ENCODE measurements at places on chromosomes 3 and 15. TPM values are rescaled to one million over a fixed set of nuclear protein-coding genes. Genes with fewer than 3 reads are reported as not detected.

GRCh38 chr3:37491776-37492175, 317.4 kb upstream of the LRRFIP2 start:
- H3K4me3 ChIP-seq: no peak overlapping the region
- no peaks in the 10 kb centered on the region for H3K36me3 ChIP-seq
- no peak overlapping the region for H3K27ac ChIP-seq
- H3K4me1 ChIP-seq: no peaks in the 10 kb centered on the region
- no peak for DNase-seq

- DNase-seq: no peak
- no peaks in the 10 kb centered on the region for H3K27me3 ChIP-seq
- H3K36me3 ChIP-seq: no peaks in the 10 kb centered on the region
- H3K4me1 ChIP-seq: peaks cover 16% of the 10 kb centered on the region
- no peak overlapping the region for H3K27ac ChIP-seq
- H3K4me3 ChIP-seq: no peak overlapping the region
Measured at GRCh38 chr15:55277116-55277564, 12.5 kb downstream of the RAB27A start.

Gene ACTRT3
- 4.1 TPM for total RNA-seq

Gene SLC26A6
- total RNA-seq: 44.9 TPM

DNA sequence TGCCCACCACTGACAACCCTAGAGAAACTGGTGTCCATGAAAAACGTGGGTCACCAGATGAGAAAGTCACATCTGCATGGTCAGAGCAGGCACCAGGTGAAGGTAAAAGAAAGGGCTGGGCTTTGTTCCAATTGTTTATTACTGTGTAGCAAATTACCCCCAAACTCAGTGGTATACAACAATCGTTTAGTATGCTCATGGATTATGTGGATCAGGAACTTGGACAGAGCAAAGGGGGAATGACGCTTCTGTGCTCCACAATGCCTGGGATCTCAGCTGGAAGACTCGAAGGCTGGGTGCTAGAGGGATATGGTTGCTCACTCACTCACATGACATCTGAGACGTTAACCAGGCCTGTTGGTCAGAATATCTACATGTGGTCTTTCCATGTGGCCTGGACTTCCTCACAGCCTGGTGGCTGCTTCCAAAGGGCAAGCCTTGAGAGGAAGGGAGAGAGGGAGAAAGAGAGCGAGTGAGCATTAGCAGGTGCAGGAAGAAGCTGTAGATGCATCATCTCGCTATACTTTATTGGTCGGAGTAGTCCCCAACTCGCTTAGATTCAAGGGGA, 44.9 kb downstream of the LPP start:
- no peak overlapping the region for H3K4me3 ChIP-seq
- no peak for DNase-seq
- H3K4me1 ChIP-seq: peaks cover 5% of the 10 kb centered on the region

DNA sequence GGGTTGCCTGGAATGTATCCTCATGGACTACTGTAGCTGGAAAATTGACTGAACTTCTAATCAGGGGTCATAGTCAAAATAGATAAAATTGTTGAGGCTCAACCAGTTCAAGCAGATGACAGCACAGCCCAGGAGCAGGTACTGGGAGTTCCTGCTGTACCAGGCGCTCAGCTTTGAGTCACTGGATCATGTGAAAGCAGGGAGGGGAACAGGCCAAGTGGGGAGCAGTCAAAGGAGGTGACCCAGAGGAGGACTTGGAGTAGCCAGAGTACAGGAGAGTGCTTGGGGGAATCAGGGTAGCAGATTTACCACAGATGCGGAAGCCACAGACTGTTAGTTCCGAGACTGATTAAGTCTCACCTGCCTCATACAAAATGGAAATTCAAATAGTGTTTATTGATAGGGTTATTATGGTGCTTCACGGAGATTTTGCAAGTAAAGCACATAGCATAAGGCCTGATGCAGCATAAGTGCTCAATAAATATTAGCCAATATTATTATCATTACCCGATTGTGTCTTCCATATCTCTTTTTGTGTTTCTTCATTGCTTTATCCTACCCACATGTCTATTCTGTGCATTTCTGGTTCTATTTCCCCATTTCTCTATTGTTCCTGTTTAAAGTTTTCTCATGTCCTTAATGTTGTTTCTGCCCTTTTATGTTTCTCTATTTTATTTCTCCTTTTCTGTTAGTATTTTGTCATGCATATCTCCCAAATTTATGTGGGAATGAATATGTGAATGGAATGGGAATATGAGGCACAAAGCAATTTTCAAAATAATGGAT, 369.2 kb upstream of the MCTP2 start:
- no peaks in the 10 kb centered on the region for H3K36me3 ChIP-seq
- H3K27me3 ChIP-seq: peaks cover 18% of the 10 kb centered on the region
- H3K27ac ChIP-seq: no peak overlapping the region
- no peak overlapping the region for H3K4me3 ChIP-seq

Gene NR2E3
- 0.35 TPM for total RNA-seq

Gene PRTG
- total RNA-seq: 1.4 TPM

GRCh38 chr3:74599564-74599963, 14.9 kb downstream of the CNTN3 start:
- no peak overlapping the region for H3K27ac ChIP-seq
- DNase-seq: no peak
- no peak overlapping the region for H3K4me3 ChIP-seq
- H3K36me3 ChIP-seq: no peaks in the 10 kb centered on the region
- H3K27me3 ChIP-seq: no peaks in the 10 kb centered on the region

DNA sequence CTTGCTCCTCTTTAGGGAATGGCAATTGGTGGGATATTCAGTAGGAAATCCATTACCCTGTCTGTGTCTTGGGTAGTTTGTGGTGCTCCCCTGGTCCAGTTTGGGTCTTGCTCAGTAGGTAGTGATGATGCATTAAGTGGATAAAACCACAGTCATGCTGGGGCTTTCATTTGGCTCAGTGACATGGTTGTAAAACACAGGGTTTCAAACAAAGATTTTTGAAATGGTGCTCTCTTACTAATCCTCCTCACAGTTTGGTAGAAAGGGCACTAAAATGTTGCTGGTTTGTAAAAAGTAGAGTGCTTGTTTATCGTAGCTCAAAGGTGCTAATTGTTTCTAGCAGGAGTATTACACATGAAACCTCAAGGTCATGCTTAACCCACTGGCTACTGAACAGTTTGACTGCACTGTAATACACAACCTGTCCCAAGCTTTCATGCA, 22.9 kb downstream of the BBX start:
- H3K4me1 ChIP-seq: no peaks in the 10 kb centered on the region
- no peak overlapping the region for H3K27ac ChIP-seq
- H3K36me3 ChIP-seq: no peaks in the 10 kb centered on the region
- no peak overlapping the region for H3K4me3 ChIP-seq
- no peaks in the 10 kb centered on the region for H3K27me3 ChIP-seq

- peaks cover 12% of the 10 kb centered on the region for H3K4me1 ChIP-seq
- no peak overlapping the region for H3K27ac ChIP-seq
- no peak overlapping the region for H3K4me3 ChIP-seq
- DNase-seq: no peak
Measured at GRCh38 chr3:123817413-123817812, 66.7 kb downstream of the MYLK start.

DNA sequence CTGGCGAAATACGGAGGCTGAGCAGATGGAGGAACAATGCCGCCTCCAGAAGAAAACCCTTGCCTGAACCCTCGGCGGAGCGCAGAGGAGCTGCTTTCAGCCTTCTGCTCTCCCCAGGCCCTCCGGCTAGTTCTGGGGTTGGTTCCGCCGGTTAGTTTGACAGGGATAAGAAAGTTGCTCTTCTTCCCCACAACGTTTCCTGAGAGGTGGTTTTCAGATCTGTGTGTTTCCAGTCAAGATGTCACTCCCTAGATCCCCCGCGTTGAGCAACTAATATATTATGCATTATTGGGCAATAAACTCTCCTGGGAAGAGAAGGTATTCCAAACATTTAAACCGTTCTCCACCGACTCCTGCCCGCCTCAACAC, 551 bp downstream of the NLGN1 start:
- H3K27me3 ChIP-seq: peaks cover 90% of the 10 kb centered on the region
- no peak for DNase-seq
- no peaks in the 10 kb centered on the region for H3K36me3 ChIP-seq
- H3K4me1 ChIP-seq: peaks cover 14% of the 10 kb centered on the region
- H3K4me3 ChIP-seq: peak overlapping the region; percentile 69

- no peak overlapping the region for H3K27ac ChIP-seq
- H3K27me3 ChIP-seq: peaks cover 19% of the 10 kb centered on the region
- no peaks in the 10 kb centered on the region for H3K4me1 ChIP-seq
- no peaks in the 10 kb centered on the region for H3K36me3 ChIP-seq
- no peak for DNase-seq
Measured at GRCh38 chr3:124451630-124452317, 278.5 kb upstream of the UMPS start.

- H3K4me3 ChIP-seq: no peak overlapping the region
- DNase-seq: no peak
- 0 out of 2 replicates have a peak, but pooled peaks cover 3% of the 10 kb centered on the region for H3K27me3 ChIP-seq
Measured at GRCh38 chr3:88617283-88617682, 467.5 kb downstream of the C3orf38 start.

DNA sequence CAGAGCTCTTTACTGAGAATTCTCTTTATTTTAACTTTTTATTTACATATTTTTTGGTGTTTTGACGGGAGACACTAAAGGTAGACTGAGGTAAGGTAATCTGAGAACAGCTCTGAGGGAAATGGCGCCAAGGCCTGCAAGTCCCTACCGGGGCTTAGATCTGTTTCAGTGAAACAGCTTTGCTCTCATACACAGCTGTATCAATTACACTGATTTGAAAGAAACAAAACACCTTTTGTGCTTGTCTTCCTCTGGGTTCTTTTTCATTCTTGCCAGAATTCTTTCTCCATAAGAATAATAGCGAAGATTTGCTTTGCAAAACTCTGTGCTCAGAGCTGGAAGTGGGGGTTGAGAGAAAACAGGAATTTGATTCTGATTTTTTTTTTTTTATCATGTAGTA, 79.5 kb upstream of the PEX5L start:
- DNase-seq: no peak
- no peak overlapping the region for H3K27ac ChIP-seq
- H3K27me3 ChIP-seq: no peaks in the 10 kb centered on the region
- no peaks in the 10 kb centered on the region for H3K4me1 ChIP-seq

GRCh38 chr3:178777718-178778411, 241.6 kb downstream of the KCNMB2 start:
- peak overlapping the region; percentile 27 for H3K27ac ChIP-seq
- no peaks in the 10 kb centered on the region for H3K27me3 ChIP-seq
- no peak overlapping the region for H3K4me3 ChIP-seq
- no peaks in the 10 kb centered on the region for H3K36me3 ChIP-seq

Gene ROBO1
- total RNA-seq: 35.5 TPM

- no peaks in the 10 kb centered on the region for H3K27me3 ChIP-seq
- peaks cover 44% of the 10 kb centered on the region for H3K36me3 ChIP-seq
- H3K4me1 ChIP-seq: no peaks in the 10 kb centered on the region
- H3K4me3 ChIP-seq: no peak overlapping the region
- H3K27ac ChIP-seq: no peak overlapping the region
- DNase-seq: no peak
Measured at GRCh38 chr15:73584699-73585420, 48.3 kb downstream of the NPTN start.

Gene RASGRP1
- total RNA-seq: not detected

GRCh38 chr15:39641191-39641889, 60.5 kb downstream of the THBS1 start:
- H3K36me3 ChIP-seq: no peaks in the 10 kb centered on the region
- H3K4me1 ChIP-seq: peaks cover 32% of the 10 kb centered on the region
- H3K27me3 ChIP-seq: no peaks in the 10 kb centered on the region
- peak; percentile 89 for DNase-seq
- peak overlapping the region; percentile 24 for H3K4me3 ChIP-seq

DNA sequence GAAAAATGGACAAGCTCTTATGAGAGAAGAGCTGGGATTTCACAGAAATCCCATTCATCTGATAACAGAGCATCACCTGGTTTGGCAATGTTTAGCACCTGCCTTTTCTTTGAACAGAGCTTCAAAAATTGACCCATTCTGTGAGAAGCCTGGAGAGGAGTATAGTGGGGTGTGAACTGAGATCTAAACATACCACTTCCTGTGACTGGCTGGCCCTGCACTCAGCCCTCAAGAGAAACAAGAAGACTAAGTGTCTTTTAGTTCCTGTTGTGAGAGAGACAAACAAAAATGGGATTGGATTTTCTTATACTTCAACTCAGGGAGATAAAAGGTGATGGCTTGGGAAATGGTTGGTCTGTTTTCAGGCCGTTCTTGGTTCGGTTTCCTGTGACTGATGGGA, 1060.2 kb downstream of the ROBO1 start:
- peaks cover 6% of the 10 kb centered on the region for H3K4me1 ChIP-seq
- no peak for DNase-seq
- H3K36me3 ChIP-seq: no peaks in the 10 kb centered on the region

DNA sequence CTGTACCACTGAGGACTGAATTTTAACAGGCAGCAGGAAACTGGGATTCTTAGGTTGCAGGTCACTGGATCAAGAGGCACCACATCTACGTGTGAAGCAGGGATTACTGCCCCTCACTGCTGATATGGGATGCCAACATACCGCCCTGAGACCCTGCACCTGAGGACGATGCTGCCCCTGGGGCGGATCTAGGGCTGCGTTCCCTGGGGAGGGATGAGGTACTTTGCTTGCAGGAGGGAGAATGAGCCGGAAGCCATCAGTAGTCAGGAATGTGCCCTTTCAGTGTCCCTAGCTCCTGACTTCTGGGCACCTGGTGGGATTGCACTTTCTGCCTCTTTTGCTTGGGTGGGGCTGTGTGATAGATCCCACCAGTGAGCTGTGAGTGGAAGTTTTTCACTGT, 122.8 kb downstream of the RPLP1 start:
- no peaks in the 10 kb centered on the region for H3K27me3 ChIP-seq
- no peak overlapping the region for H3K27ac ChIP-seq
- peaks cover 47% of the 10 kb centered on the region for H3K4me1 ChIP-seq
- no peak for DNase-seq
- no peaks in the 10 kb centered on the region for H3K36me3 ChIP-seq
- no peak overlapping the region for H3K4me3 ChIP-seq

Gene PEX5L
- 0.69 TPM for total RNA-seq

GRCh38 chr15:99708563-99708962, 24.7 kb downstream of the LYSMD4 start:
- peaks cover 3% of the 10 kb centered on the region for H3K36me3 ChIP-seq
- H3K27ac ChIP-seq: peak overlapping the region; percentile 63
- H3K4me1 ChIP-seq: peaks cover 31% of the 10 kb centered on the region
- no peaks in the 10 kb centered on the region for H3K27me3 ChIP-seq

DNA sequence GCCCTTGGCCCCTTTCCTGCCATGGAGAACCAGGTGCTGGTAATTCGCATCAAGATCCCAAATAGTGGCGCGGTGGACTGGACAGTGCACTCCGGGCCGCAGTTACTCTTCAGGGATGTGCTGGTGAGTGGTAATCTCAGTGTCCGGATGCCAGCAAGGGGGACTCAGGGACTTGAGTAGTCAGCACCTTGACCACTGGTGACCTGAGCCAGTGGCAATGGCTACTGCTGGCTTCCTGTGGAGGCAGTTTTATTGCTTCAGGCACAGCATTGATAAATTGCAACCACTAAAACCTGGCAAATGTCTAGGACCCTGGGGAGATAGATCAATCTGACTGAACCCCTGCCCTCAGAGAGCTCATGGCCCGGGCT, 830 bp downstream of the MAP2K5 start:
- H3K4me1 ChIP-seq: peaks cover 16% of the 10 kb centered on the region
- H3K27me3 ChIP-seq: no peaks in the 10 kb centered on the region
- peak; percentile 11 for DNase-seq
- H3K27ac ChIP-seq: no peak overlapping the region

Measured in PC-3 (cell line).